Left cardiac atrium (tissue), 4 donors: ENCODE measurements at places on chromosomes 11 and 22. TPM values are rescaled to one million over a fixed set of nuclear protein-coding genes. Genes with fewer than 3 reads are reported as not detected.

Gene OR51B4
- total RNA-seq, result not detected

Gene GPHA2
- not detected for total RNA-seq

Gene USH1C
- total RNA-seq, result not detected

Gene FREY1
- total RNA-seq, result 0.47 TPM

DNA sequence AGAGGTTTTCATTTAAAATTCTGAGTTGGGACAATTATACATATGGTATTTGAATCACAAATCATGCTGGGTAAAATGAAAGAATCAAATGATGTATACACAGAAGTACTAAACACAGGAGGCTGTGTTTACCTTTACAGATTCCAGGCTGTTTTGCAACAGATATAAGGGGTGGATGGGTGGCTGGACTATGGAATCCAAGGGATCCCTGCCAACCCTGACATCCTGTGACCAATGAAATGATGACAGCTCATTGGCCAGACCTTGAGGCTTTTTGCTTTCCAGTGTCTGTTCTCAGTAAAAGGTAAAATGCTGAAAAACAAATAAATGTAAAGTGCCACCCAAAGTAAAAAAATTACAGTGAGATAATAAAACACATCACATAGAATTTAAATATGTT lies 3.3 kb upstream of the DDI1 start:
- DNase-seq, result peak; percentile 25

DNA sequence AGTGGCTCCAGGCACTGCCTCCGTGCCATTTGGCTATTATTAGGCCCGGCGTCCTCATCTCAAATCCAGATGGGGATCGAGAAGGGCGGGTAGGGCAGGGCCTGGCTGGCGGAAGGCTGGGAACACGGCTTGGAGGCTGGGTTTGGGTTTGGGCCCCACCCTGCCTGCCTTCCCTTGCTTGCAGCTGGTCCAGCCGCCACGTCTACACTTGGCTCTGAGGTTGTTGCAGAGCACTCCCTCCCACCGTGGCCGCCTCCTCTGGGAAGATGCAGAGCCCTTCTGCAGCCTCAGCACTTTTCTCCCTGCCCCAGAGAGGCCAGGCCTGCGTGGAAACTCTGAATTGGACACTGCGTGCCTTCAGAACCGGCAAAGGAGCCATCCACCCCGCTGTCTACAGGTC lies 5.2 kb upstream of the SMTN start:
- peak; percentile 90 for DNase-seq

DNA sequence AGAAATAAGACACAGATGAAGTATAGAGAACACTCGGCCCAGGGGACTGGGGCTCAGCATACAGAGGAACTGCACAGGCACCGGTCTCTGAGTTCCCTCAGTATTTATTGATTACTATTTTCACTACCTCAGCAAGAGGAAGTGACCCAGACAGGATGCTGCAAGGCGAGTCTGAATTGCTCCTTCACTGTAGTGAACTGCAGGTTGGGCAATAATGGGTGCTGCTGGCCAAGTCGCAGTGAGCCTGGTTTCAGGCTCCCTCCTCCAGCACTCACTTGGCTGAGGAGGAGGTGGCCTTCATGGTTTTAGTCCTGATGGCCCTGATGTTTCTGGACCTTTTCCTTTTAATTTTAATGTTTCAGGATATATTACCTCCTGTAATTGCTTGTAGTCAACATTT lies 10.4 kb downstream of the OR52K2 start:
- DNase-seq, result peak; percentile 28

DNA sequence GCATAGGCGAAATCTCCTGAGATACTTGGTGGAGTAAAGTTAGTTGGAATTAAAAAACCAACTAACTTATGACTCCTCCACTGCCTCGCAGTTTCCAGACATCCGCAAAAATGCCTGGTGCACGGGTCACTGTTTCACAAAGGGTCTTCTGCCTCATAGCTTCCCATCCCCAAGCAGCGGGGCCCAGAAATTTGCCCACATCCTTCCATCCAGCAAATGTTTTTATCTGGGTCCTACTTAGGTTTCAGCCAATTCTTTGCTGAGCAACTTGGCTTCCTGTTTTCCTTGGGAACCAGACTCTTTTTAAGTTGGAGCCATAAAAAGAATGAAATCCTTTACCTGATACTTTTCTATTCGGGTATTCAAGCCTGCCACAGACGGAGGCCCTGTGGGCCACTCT lies 36.2 kb downstream of the FZD4 start:
- no peak for DNase-seq
